ENCODE measurements at places on chromosomes 16 and 17.

GRCh38 chr17:61536422-61536955 lies 54.5 kb downstream of the NACA2 start:
- no peak for DNase-seq

- no peak for DNase-seq
Observed at GRCh38 chr17:57948169-57948554, 7.0 kb downstream of the CUEDC1 start.

DNA sequence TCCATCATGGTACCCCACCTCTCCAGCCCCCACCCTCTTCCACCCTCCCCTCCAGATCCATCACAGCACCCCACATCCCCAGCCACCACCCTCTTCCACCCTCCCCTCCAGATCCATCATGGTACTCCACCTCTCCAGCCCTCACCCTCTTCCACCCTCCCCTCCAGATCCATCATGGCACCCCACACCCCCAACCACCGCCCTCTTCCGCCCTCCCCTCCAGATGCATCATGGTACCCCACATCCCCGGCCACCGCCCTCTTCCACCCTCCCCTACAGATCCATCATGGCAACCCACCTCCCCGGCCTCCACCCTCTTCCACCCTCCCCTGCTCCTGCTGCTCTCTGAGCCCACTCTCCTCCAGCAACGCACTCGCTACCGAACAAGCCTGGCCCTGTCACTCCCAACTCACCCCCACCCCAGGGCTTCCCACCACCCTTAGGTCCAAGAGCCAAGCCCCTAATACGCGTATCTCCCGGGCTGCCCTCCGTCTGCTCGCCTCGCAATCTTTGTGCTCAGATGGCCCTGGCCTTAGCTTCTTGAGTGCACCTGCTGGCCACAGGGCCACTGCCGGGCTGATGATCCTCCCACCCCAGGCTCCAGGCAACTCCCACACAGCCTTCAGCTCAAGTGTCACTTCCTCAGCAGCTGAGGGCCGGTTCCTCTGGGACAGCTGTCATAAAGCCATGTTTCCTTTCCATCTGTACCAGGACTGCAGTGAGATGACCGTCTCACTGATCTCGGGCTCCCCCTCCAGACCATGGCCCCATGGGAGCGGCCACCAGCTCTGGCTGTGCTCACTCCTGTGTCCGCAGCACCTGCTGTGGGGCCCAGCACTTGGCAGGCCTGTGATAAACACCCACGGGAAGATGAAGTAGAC lies 25.5 kb downstream of the KDM8 start:
- no peak for DNase-seq

DNA sequence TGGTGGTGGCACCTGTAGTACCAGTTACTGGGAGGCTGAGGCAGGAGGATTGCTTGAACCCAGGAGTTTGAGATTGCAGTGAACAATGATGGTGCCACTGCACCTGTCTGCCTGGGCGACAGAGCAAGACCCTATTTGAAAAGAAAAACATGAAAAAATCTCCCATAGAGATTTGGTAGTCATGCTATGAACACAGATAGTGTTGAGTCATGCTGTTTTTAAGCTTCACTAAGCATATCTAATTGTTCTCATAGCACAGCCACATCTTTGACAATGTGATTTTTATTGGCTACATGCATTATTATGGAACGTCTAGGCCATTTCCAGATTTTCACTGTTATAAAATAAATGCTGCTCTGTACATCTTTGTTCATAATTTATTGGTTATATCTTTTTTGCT lies 6.0 kb downstream of the IL34 start:
- DNase-seq, result no peak

DNA sequence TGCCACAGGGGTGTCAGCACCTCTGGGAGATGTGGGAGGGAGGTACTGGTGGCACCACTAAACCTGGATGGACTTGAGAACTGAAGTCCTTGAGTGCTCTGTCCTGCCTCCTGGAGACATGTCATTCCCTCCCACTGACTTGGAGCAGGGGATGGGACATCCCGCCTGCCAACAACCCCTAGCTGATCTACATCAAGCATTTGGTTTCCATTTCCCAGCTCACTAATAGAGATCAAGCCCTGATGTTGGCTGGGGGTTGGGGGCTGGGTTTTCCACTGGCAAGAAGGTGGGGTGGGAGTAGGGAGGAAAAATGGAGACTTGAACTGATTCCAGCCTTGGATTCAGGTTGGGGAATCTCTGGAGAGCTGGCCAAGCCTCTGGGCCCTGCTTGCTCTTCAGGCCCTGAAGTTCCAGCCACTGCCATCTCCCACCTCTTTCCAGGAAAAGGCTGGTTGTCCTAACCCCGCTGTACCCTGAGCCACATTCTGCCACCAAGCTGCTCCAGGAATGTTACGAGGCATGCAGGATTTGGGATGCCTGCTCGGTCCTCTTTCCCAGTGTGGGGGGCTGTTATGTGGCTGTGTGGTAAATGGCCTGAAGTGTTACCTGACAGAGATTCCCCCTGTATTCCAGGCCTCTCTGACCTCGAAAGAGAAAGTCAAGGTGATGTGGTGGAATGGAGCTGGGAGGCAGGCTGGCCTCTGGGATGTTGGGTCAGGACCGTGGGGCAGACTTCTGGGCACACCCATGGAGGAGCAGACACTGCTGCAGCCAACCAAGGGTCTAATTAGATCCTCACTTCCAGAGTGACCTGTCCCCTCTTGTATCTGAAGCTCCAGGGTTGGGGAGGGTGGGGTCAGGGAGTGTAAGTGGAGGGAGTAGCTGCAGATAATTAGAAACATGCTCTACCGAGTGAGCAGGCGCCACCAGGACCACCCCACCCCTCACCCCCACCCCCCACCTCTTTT lies 16.7 kb downstream of the IGFBP4 start:
- DNase-seq, result no peak

DNA sequence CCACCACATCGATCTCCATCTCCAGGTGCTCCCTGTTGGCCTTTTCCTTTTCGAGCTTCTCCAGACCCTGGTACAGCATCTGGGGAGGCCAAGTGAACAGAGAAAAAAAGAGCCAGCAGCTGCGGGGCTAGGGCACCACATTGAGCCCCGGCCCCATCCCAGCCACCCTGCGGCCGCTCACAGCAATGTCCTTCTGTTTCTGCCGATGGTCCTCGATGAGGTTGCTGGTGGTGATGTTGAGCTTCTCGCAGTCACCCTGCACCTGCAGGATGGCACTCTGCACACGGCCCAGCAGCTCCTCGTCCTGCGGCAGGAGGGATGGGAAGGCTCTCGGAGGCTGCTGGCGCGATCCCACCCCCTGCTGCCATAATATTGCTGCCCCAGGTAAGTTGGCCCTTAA lies 15.5 kb downstream of the UBALD2 start:
- no peak for DNase-seq

DNA sequence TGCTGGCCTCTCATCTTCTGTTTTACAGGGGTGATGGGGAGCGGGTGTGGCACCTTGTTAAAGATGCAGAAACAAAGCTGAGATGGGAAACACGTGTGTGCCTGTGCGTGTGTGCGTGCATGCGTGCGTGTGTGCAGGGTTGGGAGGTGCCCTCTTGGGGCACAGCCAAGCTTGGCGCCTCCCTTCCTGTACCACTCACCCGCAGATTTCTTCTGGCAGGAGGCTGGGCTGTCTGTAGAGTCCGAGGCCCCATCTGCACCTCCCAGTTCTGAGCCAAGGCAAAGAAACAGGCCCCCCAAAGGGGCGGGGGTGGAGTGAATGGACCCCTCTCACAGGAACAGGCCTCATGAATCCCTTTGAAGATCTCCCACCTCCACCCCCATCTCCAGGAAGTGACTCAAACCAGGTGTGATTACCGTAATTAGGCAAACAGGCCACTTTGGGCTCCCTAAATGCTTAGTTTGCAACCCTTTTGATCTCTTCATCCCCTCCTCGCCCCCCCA lies 20.9 kb downstream of the TNS4 start:
- no peak for DNase-seq

DNA sequence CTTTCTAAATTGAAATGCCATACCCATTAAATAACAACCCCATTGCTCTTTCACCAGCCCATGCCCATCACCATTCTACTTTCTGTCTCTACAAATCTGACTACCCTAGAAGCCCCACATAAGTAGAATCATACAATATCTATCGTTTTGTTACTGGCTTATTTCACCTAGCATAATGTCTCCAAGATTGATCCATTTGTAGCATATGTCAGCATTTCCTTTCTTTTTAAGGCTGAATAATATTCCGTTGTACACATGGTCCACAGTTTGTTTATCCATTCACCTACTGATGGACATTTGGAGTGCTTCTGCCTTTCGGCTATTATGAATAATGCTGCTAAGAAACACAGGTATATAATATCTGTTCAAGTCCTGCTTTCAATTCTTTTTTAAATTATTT lies 393.1 kb upstream of the SOX9 start:
- DNase-seq, result no peak

- no peak for DNase-seq
Observed at GRCh38 chr17:76107509-76107908, 3.9 kb upstream of the EXOC7 start.

- DNase-seq, result no peak
Observed at GRCh38 chr17:8955021-8955959, 10.2 kb downstream of the PIK3R5 start.

DNA sequence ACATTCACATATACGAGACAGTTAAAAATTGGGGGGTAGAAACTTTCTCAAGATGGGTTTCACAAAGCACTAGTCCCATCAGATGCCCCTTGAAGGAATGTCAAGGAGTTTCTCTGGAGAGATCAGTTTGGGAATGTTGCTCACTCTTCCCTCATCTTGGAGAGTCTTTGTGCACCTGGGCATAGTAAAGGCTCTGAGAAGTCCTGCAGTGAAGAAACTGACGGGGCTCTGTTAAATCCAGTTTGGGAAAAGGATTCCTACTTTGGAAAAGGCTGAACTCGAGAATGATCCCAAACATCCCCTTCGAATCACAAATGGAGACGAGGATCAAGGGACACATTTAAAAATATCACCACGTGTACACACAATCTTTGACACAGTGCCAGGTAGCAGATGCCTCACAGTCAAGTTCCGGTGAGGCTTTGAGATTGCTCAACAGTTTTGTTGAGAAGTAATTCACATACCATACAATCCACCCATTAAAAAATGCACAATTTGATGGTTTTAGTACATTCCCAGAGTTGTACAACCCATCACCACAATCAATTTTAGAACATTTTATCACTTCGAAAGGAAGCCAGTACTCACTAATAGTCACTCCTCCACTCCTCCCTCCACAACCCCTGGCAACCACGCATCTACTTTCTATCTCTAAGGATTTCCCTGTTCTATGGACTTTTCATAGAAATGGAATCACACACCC lies 203.4 kb upstream of the FOXF1 start:
- DNase-seq, result no peak

GRCh38 chr17:14318918-14319205 lies 18.0 kb downstream of the HS3ST3B1 start:
- no peak for DNase-seq

DNA sequence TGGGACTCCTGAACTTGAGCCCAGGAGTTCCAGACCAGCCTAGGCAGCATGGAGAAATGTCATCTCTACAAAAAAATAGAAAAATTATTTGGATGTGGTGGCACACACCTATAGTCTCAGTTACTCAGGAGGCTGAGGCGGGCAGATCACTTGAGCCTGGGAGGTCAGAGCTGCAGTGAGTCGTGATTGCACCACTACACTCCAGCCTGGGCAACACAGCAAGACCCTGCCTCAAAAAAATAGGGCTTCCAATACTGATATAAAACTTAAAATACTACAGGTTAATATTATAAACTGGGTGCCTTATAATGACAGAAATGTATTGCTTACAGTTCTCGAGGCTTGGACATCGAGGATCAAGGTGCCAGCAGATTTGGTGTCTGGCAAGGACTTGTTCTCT lies 10.6 kb downstream of the CES2 start:
- no peak for DNase-seq
